ENCODE measurements at places on chromosomes 4 and X.

DNA sequence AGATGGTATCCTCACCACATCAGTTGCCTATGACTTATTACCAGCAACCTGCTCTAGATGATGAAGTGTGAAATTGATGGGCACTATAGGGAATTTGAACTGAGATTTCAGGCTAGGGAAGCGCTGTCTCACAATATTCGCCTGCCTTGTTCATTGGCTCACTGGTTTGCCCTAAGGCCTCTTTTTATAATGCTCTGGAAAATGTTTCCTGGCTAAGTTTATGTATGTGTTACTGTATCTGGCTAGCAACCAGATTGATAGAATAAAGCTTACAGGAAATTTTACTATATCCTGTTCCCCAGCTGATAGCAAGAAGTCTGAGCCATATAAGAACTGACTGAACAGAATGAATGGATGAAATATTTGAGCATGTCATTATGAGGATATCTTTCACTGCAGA, 71.6 kb downstream of the GSTCD start:
- H3K4me3 ChIP-seq: no peak overlapping the region
- H3K4me1 ChIP-seq: no peaks in the 10 kb centered on the region
- H3K27ac ChIP-seq: no peak overlapping the region

DNA sequence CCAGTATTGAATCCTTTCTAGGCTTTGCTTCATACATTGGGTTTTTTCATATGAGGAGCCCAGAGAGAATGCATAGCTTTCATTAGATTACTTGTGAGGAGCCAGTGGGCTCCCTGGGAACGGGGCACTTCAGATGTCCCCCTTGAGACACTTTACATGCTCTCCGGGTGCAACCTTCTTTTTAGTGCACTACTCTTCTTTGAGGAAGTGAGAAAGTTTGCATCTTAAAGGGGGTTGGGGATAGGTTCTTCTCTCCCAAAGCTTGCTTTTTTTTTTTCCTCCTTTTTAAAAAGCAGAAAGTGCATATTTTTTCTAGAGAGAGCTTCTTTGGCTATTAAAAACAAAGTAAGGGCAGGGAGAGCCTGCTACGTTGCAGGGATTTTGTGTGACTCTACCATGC, 4.3 kb downstream of the HADH start:
- H3K4me1 ChIP-seq: peaks cover 50% of the 10 kb centered on the region
- DNase-seq: no peak
- no peaks in the 10 kb centered on the region for H3K27me3 ChIP-seq
- H3K27ac ChIP-seq: no peak overlapping the region
- peaks cover 23% of the 10 kb centered on the region for H3K36me3 ChIP-seq

GRCh38 chr4:123093236-123093635, 170.8 kb upstream of the NUDT6 start:
- H3K36me3 ChIP-seq: peaks cover 24% of the 10 kb centered on the region
- H3K4me1 ChIP-seq: no peaks in the 10 kb centered on the region
- H3K27ac ChIP-seq: no peak overlapping the region

GRCh38 chr4:98253499-98253898, 7.7 kb upstream of the RAP1GDS1 start:
- H3K36me3 ChIP-seq: no peaks in the 10 kb centered on the region
- no peak overlapping the region for H3K4me3 ChIP-seq
- H3K27ac ChIP-seq: no peak overlapping the region
- no peak for DNase-seq
- H3K4me1 ChIP-seq: no peaks in the 10 kb centered on the region

DNA sequence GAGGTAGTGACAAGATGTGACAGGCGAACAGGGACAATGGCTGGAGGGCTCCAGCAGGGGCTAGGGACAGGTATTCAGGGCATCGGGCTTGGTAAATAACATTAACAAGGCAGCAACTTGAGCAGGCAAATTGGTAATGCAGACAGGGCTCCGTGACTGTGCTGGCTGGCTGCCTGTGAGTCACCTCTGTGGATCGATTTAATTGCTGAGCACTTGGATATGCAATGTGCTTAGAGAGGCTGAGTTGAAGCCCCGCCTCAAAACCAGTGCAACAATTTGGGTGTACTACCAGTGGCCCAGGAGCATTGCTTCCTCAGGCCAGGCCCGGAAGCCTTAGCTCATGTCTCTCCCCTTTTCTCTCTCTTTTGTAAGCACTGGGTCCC, 19.5 kb downstream of the CNGA2 start:
- no peak for DNase-seq
- H3K27ac ChIP-seq: no peak overlapping the region
- no peaks in the 10 kb centered on the region for H3K36me3 ChIP-seq
- no peaks in the 10 kb centered on the region for H3K4me1 ChIP-seq
